Chondrocyte (in vitro differentiated cells): ENCODE measurements at places on chromosomes 3 and 15.

DNA sequence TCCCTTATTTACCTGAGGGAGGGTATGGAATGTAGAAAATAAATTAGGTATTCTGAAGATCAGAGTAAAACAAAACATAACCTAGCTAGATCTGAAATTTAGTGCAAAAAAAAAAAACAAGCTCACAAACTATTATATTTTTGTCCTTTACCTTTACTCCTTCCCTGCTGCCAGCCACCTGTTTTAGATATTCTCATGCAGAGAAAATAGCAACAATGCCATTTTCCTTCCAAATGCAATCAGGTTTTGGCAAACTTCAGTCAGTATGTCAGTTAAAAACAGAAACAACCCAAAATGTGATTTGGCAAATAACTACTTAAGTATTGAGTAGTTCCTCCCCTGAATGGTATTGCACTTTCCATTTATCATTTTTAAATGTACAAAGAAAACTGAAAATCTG lies 35.8 kb downstream of the PEAK1 start:
- no peak for DNase-seq

DNA sequence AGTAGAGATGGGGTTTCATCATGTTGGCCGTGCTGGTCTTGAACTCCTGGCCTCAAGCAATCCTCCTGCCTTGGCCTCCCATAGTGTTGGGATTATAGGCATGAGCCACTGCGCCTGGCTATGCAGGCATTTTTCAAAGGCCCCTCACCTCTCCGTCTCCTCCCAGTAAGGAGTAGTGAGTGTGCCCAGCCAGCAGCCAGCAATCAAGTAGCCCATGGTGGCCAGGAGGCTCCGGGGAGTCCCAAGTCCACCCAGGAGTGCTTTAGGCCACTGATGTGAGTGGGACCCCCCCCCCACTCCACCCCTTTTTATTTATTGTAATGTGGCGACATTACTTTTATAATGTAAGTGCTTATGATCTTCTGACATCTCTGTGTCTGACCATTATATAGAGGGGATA lies 8.1 kb downstream of the ISG20 start:
- DNase-seq = no peak

GRCh38 chr15:33098094-33099058 lies 96.1 kb downstream of the FMN1 start:
- DNase-seq = no peak

DNA sequence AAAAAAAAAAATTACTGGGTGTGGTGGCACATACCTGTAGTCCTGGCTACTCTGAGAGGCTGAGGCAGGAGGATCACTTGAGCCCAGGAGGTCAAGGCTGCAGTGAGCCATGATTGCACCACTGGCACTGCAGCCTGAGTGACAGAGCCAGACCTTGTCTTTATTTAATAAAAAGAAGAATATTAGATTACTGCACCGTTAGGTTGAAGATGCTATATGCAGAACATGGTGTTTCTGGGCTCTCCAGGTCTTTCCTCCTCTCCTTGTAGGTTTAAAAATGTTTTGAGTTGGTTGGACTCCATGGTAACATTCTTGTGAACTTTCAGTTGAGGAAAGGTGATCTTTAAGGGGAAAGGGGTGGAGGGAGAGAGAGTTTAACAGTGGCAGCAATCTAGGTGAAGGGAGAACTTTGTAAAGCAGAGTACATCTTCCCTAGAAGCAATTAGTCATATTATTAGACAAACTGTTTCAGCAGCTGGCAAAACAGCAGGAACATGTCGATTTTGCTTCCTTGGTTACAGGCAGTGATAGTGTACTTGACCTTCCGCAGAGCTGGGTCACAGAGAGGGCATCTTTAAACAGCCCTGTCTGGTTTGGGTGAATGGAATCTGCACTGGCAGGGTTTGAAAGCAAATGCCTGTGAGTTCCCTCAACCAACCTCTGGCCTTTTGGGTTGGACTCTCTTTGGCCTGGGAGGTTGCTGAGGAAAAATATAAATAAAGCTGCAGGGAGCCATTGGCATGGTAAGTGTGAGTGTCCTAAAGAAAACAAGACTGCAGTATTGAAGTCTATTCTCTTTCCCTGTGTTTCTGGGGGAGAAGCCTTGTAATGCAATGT lies 42.8 kb downstream of the NR2C2 start:
- DNase-seq = no peak
